ENCODE measurements at places on chromosomes 1 and 21.

DNA sequence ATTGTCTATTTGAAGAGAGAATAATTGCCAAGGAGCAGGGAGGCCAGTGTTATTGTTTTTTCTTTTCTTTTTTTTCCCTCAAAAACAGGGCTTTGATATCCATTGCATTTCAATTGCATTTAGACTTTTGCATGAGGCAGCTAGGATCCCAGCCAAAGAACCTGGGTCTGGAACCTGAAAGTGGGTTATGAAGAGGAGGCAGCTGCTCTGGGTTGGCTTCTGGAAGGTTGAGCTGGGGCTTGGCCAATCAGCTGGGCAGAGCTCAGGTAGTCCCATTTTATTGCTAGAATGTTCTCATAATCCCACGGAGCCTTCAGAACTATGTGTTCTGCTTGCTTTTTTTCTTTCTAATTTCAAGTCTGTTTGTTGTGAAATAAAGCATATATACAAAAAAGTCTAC lies 218.9 kb downstream of the CAMTA1 start:
- DNase-seq: no peak

DNA sequence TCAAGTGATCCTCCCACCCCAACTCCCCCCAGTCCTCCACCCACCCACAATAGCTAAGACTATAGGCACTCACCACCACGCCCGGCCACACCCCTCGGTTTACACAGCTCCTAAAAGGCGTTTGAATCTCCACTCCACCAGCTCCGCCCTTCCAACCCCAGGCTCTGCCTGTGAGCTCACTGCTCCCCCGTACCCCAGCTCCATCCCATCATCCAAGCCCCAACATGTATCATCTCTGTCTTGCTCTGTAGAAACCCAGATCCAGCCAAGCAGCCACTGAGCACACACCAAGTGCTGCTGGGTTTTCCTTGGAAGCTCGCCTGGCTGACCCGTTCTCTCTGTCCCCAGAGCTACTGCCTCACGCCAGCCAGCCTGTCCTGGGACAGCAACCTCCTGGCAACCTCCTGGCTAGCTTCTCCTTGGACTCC lies 12.0 kb upstream of the S100A2 start:
- DNase-seq: no peak

GRCh38 chr1:14605945-14606344 lies 7.5 kb downstream of the KAZN start:
- no peak for DNase-seq

DNA sequence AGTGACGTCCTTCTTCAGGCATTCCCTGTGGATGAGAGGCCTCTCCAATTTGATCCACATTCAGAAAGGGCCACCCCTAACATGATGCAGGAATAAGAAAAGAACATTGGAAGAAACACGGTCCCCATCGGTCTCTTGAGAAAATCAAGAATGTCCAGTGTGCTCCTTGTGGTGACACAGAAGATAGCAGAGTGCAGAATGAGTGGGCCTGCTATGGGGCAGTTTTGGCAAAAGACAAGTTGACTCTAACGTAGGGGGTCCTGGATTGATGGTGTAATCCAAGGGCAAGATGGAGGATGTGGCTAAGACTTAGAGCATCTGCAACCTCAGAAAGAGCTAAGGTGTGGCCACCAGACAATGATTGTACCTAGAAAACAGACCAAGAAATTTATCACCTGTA lies 45.1 kb upstream of the COP1 start:
- no peak for DNase-seq

DNA sequence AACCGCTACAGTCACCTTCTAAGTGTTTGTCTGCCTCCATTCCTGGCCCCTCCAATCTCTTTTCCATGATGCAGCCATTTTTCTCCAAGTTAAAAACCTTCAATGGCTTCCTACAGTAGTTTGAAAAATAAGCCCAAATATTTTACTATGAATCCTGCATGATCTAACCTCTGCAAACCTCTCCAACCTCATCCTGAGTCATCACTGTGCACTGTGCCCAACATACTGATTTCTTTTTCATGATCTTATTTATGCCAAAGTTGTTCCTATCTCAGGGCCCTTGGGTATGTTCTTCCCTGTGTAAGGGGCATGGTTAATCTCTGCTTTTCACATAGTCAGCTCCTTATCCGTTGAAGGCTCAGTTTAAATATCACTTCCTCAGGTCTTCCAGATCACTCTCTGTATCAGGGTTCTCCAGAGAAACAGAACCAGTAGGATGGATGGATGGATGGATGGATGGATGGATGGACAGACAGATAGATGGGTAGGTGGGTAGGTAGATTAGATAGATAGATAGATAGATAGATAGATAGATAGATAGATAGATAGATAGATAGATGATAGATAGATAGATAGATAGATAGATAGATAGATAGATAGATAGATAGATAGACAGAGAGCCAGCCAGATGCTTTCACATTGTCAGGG lies 18.1 kb upstream of the PTPN14 start:
- DNase-seq: no peak

DNA sequence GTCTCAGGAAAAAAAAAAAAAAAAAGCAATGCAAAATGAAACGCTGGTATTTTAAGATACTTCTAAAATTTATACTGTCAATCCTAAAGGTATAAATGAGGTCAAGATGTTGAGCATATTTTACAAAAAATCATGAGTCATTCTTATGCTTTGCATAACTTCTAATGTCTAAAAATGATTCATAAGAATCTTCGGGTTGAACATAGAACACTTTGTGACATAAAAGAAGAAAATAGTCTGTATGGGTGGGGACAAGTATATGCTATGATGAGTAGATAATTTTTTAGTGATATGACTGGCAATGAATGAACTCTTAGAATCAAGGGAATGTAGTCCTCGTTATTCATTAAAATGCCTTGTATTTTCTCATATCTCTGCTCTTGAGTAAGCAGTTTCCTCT lies 416.9 kb upstream of the USP24 start:
- no peak for DNase-seq

DNA sequence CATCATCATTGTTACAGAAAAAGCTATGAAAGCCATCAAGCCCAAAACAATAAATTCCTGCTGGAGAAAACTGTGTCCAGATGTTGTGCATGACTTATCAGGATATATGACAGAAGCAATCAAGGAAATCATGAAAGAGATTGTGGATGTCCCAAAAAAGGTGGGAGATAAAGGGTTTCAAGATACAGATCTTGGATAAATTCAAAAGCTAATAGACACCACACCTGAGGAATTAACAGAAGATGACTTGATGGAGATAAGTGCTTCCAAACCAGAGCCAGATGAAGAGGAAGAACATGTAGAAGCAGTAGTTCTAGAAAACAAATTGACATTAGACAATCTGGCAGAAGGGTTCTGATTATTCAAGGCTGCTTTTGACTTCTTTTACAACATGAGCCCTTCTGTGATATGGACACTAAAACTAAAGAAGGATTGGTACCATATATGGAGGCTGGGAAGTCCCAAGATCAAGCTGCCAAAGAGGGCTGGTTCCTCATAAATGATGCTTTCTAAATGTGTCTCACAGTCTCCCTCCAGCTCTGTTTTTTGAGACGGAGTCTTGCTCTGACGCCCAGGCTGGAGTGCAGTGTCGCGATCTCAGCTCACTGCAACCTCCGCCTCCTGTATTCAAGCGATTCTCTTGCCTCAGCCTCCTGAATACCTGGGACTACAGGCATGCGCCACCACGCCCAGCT lies 32.1 kb upstream of the LRIG2 start:
- DNase-seq: no peak

GRCh38 chr1:205111354-205111753 lies 10.4 kb downstream of the RBBP5 start:
- no peak for DNase-seq

DNA sequence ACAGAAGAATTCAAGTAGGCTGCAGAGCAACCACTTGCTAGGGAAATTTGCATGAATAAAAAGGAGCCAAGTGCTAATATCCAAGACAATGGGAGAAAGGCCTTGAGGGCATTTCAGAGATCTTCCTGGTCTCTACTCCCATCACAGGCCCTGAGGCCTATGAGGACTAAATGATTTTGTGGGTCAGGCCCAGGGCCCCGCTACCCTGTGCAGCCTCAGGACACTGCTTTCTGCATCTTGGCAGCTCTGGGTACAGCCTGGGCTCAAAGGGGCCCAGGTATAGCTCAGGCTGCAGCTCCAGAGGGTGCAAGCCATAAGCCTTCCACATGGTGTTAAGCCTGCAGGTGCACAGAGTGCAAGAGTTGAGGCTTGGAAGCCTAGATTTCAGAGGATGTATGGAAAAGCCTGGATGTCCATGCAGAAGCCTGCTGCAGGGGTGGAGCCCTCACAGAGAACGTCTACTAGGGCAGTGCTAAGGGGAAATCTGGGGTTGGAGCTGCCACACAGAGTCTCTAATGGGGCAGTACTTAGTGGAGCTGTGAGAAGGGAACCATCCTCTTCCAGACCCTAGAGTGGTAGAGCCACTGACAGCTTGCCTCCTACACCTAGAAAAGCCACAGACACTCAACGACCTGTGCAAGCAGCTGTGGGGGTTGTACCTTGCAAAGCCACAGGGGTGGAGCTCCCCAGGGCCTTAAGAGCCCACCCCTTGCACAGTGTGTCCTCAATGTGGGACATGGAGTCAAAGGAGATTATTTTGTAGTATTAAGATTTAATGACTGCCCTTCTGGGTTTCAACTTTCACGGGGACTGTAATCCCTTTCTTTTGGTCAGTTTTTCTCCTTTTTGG lies 13.7 kb upstream of the ACTRT2 start:
- DNase-seq: no peak

- no peak for DNase-seq
Measured at GRCh38 chr1:66288048-66288447, 245.9 kb upstream of the SGIP1 start.

DNA sequence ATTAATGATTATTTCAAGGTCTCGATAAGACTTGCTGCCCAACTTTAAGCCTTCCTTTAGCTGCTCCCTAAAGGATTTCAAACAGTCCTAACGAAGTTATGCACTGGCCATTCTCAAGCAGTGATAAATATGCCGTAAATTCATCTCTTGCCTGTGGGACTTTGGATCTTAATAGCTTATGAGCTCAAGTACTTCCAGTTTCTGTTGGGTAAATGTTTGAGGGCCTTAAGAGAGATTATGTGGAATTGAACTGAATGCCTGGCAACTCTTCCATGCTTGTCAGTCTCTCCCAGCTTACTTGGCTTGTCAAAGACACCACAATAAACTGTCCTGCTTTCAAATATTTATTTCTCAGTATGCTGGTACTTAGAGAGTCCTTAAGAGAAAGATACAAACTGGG lies 3.5 kb upstream of the OR10J4 start:
- no peak for DNase-seq

- no peak for DNase-seq
Measured at GRCh38 chr1:89023026-89023425, 360 bp upstream of the GBP3 start.
